ENCODE measurements at places on chromosomes 11 and 22.

DNA sequence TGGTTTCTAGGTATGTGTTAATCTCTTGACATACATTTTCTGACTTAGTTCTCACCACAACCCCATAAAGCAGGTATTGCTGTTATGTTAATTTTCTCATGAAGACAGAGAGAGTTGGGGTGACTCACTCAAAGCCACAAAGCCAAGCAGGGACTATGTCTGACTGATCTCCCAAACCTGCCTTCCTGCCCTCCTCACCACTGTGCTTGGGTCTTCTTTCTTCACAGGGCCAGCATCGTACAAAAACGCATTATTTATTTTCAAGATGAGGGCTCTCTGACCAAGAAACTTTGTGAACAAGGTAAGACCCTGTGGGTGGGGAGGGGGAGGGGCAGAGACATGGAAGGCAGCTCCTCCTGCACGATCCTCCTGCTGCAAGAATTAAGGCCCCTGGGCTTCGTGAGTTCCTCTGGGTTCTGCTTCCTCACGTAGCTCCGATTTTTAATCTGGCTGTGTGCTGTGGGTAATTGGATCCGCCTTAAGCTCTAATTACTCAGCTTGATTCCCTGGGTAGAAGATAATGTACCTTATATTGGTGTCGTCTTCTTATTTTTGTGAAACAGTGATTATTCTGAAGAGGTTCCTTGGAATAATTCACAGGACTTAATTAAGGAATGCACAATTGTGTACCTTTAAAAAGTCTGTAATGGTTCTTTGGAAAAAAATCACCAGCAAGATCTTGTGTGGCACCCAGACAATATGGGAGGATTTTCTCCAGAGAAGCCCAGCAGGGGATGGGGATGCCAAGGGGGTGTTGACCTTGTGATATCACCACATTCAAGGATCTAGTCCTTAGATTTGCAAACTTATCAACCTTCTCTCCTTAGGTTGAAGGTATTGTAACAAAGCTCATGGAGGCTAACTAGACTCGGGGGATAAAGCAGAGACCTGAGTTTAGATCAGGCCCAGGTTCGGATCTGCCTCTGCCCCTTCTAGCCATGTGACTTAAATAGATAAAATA, 112.9 kb downstream of the SPON1 start:
- no peak for DNase-seq

DNA sequence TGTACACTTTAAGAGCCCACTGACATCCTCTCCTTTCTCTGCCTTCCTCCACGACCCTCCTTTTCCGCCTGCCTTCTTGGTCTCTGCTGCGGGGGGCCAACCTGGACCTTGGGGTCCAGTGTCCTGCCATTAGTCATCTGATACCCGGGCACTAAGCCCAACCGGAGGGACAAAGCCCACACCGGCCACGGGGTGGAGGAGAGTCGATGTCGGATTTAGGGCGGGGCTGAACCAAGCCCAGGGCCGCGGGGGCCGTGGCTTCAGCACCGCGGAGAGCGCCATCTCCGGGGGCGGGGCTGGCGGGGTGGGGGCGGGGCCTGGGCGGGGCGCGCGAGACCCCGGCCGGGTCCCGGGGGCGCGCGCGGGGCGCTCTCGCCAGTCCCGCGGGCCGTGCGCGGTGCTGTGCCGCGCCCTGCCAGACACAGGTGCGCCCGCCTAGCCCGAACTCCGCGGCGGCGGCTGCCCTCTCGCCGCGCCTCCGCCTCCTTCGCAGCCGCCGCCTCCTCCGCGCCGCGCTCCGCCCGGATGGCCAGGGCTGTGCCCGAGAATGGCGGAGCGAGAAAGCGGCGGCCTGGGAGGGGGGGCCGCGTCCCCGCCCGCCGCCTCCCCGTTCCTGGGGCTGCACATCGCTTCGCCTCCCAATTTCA, at the start of gene MAPK8IP1:
Gene MAPK8IP1, plus strand, starts transcription at position 378 of the 647 bp plus-strand sequence. Its CDS starts 170 bp downstream, at position 548.
- peak; percentile 59 for DNase-seq

GRCh38 chr22:45324311-45324711, 14.6 kb downstream of the FAM118A start:
- no peak for DNase-seq

DNA sequence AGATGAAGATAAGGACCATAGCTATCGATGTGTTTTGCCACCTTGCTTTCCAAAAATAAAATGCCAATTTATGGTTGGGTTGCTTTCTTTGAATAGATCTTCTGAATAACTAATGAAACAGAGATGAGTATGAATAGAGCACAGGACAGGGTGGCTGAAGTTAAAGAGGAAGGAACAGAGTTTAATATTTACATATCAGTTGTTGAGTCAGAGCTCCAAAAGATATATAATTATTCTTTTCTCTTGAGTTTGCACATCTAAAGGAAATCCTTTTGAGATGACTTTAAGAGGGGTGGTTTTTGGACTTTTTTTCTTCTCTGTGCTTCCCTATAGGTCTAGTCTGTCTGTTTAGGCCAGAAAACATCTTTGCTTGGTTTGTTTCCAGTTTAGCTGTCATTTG, 115.2 kb downstream of the DDX10 start:
- no peak for DNase-seq

All from OCI-LY7 (cell line).